ENCODE measurements at places on chromosomes 3 and 15.
A peak's percentile ranks its signal among the peaks of the same experiment; 100 is the strongest.

- DNase-seq = no peak
These were observed 637.1 kb upstream of the CCDC54 start for GRCh38 chr3:106740116-106740515.

- no peak for DNase-seq
These were observed 84.3 kb upstream of the FXR1 start for GRCh38 chr3:180828001-180828720.

GRCh38 chr3:151145713-151146070, 57.3 kb downstream of the GPR171 start:
- DNase-seq = no peak

DNA sequence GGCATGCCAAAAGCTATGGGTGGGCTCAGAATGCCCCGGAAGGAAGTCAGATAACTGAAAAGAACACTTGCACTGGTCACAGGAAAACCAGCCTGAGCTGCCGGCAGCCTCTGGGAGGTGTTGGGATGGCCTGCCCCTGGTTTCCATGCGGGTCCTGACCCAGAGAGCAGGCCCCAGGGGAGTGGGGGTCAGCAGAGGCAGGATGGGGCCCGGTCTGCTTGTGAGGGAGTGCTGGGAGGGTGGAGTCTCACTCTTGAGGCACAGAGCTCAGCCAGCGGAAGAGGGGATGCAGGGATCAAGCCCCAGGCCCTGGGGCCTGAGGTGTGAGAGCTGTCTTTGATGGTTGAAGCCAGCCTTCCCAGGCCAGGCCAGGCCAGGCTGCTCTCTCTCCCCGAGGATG, 2.4 kb upstream of the RPUSD3 start:
- no peak for DNase-seq

GRCh38 chr15:84811151-84811550, 6.0 kb upstream of the ALPK3 start:
- DNase-seq = no peak

GRCh38 chr3:11807686-11808085, 39.0 kb downstream of the TAMM41 start:
- no peak for DNase-seq

DNA sequence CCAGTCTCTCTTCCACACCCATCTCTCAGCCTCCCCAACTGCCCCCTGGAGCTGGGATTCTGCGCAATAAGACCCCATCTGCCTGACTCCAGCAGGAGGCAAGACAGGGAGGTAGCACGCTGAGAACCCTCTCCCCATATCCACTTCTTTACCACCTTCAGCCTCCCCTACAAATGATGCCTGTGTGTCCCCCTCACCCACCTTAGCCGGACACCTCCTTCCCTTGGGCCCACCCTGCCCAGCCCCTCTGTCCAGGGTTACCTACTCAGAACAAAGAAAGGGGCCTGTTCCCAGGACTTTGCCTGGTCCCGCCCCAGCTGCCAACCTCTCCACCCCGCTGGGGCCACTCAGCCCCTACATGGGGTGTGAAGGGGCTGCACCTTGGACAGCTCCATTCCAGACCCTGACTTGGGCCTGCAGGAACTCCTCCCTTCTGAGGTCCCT, 40.8 kb upstream of the ATP2B2 start:
- DNase-seq = no peak

GRCh38 chr3:113977822-113978221, 30.0 kb downstream of the ZDHHC23 start:
- DNase-seq = no peak

DNA sequence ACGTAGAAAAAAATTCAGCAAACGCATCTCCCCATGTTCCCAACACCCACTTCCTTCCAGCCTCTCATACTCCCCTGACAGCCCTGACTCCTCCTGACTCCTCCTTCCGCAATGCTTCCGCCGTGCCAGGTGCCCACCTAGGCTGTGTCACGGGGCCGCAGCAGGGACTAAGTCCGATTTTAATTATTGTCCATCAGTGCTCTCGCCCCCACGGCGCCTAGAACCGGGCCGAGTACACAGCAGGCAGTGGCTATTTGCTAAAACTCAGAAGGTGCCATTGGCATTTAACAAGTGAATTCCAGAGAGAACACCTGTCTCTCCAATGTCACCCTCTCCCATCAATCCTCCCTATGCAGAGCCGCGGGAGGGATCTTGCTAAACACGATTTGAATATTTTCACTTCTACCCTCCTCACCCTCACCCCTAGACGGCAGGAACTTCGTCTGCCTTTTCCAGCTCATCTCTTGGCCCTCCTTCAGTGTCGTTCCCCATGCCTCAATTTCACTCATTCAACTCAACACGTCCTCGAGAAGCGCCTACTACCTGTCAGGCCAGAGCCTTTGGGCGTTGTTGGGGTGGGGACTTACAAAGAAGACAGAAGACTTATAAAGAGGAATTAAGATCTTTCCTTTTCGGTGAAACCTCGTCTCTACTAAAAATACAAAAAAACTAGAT, 11.5 kb upstream of the SHF start:
- DNase-seq = peak; percentile 48

DNA sequence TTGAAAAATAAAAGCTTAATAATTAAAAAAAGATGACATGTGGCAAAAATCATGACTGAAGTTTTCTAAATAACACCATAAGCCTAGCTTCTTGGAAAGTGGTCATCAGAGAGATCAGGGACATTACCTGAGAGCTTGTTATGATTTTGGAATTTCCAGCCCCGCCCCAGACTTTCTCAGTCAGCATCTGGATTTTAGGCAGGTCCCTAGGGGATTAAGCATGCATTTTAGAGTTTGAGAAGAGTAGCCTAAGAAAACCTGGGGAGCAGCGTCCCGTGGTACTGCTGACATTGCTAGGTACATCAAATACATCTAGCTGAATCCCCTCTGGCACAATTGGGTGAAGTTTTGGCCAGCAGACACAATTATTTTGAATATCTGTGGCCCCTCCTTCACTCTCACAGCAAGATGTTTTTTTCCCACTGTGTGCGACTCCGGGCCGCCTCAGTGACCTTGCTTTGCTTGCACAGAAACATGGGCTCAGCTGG, 58.7 kb upstream of the MEF2A start:
- DNase-seq = no peak

DNA sequence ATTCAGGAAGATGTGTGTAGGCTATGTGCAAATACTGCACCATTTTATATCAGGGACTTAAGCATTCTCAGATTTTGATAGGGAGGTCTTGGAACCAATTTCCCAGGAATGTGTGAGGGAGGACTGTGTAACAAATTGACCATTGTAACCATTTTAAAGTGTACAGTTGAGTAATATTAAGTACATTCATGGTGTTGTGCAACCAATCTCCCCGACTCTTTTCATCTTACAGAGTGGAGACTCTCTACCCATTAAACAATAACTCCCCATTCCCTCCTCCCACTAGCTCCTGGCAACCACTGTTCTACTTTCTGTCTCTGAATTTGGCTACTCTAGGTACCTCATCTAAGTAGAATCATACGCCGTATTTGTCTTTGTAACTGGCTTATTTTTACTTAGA, 5.1 kb downstream of the RCN2 start:
- no peak for DNase-seq

DNA sequence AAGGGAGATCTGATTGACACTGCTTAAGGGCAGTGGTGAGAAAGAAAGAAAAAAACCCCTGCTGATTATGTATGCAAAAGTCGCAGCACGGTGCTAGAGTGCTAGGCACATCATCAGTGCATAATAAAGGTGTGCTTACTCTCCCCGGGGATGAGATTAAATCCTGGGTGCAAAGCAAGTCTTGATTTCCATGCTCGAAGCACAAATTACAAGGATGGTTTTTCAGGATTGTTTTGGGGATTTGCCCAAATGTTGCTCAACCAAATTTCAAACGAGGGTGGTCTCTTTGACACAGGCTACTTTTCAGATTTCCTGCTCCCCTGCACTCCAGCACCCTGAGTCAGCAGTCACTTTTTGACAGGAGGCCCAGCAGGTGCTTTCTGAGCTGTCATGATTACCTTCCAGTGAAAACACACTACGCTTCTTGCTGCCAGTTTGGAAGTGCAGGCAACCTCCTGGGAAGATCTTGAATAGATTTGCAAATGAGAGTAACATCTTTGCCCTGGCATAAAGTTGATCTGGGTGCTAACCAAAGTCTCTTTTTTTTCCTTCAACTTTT, 167.5 kb upstream of the TRIM42 start:
- no peak for DNase-seq

DNA sequence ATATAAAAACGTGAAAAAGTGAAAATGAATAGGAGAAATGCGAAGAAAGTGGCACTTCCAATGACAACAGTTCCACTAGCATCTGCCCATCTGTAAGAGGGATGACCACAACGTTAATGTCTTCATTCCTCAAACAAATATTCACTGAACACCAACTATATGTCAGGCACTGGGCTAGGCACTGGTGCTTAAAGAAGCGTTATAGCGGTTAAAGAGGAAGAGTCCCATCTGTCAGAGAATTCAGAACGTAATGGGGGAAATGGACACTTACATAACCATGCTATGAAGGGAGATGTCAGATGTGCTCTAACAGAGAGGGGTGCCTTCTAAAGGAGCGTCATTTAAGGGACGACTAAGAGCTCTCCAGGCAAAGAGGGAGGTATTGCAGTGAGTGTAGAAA, 8.2 kb downstream of the RUBCN start:
- no peak for DNase-seq

- no peak for DNase-seq
These were observed 235.5 kb downstream of the PDZRN3 start for GRCh38 chr3:73389117-73389813.

- DNase-seq = no peak
These were observed 17.5 kb downstream of the STAC start for GRCh38 chr3:36397841-36398240.

DNA sequence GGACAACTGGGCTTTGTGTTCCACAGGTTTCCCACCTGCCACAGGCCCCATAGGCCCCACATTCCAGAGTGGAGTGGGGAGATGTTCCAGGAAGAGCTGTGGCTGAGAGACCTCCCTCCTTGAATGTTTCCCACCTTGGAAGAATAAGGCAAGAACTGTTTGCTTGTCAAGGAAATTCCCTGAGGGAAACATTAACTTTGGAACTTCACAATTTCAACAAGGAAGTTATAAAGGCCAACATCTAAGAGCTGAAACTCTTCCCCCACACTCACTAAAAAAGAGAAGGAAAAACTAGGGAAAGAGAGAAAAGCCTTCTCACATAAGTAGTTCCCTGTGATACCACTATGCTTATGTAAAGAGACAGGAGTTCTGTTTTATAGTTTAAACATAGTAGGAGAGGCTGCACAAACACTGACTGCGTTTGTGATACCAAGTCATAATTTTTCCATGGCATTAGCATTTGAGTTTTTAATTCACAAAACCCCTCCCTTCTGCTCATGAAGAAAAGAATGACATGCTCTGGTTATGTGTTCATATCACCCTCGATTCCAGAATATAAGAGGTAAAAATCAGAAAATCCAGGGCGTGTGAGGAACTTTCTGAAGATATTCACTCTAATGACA, 39.8 kb upstream of the SPRED1 start:
- DNase-seq = no peak

DNA sequence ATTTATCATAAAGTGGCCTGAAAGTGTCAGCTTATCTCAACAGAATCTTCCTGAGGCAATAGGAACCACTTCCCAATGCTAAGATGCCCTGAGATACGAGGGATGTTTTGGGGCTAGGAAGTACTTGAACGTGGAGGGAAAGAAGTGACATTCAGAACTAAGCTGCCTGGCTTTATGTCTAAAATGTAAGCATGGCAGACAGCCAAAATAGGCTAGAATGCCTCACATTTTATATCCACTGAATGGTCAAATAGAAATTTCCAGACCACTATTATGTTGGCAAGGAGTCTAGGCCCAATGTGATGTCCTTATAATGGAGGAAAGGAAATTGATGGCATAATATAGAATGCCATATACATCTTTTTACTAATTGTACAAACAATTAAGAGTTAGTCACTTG, 154.9 kb downstream of the PEX5L start:
- DNase-seq = no peak

GRCh38 chr3:147924755-147925154, 515.6 kb downstream of the ZIC1 start:
- no peak for DNase-seq

DNA sequence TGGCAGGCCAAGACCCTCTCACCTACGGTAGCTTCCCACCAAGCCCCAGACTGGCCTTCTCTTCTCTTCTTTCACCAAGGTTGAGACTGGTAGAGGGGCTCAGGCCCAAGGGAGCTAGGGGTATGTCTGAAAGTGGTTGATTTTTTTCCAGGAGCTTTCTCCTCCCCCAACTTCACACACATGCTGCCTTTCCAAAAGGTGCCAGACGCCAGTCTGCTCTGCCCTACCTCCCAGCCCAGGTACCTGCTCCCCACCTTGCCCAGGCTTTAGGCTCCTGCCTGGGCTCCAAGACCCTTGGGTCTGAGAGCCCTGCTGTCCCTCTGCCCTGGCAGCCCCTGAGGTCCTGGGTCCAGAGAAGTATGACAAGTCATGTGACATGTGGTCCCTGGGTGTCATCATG, 28.4 kb downstream of the MAPKAPK3 start:
- no peak for DNase-seq

DNA sequence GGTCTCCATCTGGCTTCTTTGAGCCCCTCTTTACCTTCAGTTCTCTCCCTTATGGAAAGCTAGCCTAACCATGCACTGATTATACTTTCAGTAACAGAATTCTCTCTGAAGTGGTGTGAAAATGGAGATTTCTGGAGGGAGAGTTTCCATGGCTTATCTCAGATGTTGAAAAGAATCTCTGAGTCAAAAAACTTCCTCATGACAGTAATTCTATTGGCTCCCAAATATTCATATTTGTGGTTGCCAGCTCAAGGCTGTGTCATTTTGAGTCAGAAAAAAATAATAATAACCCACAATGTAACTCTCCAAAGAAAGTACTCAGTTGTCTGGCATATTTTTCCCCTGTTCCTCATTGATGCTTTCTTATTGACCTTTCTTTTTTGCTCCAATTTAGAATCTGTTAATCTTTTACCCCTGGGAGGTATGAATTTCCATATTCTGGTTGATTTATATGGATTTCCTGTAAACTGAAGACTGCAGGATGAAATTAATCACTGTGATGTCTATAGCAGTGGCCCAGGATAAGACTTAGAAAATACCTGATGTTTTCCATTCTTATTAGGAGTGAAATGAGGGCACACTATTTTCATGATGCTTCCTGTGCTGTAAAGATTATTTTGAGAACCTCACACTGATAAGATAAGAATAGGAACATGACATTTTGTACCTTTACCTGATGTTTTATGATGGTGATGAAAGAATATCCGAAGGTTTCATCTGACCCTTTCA, 149.5 kb upstream of the EPHA3 start:
- DNase-seq = no peak

Data from naive thymus-derived CD4-positive, alpha-beta T cell (primary cell).